ENCODE measurements at places on chromosomes 16 and 17.

- no peak for DNase-seq
These were observed 5.4 kb upstream of the CHRNE start for GRCh38 chr17:4908301-4908700.

GRCh38 chr17:44197980-44198720 is 1.5 kb downstream of the ATXN7L3 start:
- DNase-seq = no peak

DNA sequence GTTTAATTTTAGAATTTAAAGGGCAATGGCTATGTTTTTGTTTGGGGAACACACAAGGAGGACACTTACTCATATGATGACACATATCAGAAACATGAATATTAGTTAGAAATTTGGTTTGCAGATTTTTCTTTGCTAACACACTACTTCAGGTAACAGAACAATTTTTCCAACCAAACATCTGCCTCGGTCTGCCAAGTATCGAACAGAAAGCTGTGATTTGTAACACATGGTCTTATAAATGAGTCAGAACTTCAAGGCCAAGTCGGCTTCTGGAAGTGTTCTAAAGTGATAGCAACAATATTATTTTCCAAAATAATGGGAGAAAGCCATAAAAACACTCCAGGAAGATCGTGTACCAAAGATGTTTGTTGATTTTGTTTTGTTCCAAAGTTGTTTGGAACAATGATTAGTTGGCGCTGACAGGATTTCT is 75.9 kb upstream of the PMFBP1 start:
- no peak for DNase-seq

GRCh38 chr16:66508914-66509496 is 40.9 kb downstream of the TK2 start:
- no peak for DNase-seq

DNA sequence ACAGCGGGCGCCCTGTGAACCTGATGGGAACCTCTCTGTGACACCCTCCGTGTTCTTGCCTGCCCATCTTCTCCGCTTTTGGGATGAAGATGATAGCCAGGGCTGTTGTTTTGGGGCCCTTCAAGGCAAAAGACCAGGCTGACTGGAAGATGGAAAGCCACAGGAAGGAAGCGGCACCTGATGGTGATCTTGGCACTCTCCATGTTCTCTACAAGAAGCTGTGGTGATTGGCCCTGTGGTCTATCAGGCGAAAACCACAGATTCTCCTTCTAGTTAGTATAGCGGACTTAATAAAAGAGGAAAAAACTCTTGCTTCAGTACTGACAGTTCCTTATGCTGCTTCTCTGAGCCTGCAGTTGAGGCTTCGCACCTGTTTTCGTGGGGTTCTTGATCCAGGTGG is 10.5 kb downstream of the CDK5RAP3 start:
- no peak for DNase-seq

GRCh38 chr17:2064520-2064971 is 9.6 kb downstream of the HIC1 start:
- DNase-seq = no peak

DNA sequence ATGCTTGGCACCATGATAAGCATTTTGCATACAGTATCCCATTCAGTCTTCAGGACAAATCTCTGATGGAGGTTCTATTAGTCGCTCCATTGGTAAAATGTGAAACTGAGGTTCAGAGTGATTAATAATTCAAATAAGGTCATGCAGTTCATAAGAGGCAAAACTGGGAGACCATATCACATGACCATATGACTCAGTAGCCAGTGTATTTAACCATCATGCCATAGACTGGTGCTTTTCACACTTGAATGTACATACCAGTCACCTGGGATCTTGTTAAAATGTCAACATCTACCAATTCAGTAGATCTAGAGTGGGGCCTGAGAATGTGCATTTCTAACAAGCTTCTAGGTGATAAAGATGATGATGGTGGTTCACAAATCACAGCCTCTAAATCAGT is 4.3 kb downstream of the ACSM3 start:
- DNase-seq = no peak

DNA sequence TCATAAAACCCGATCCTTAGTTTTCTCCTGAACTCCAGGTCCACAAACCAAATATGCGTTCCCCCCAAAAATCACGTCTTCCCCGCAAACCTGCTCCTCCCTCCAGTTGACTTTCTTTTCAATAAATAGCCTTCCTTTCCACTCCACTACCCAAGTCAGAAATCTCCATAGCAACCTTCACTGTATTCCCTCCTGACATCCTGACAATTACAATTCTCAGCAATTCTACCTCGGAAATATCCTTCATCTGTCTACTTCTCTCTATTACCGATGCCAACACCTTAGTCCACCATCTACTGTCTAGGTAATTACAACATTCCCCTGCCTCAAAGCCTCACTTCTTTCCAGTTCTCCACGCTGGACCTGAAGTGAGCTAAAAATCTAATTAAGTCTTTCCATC is 50.7 kb downstream of the SMURF2 start:
- no peak for DNase-seq

- no peak for DNase-seq
These were observed 3.3 kb upstream of the ABCC3 start for GRCh38 chr17:50631195-50631907.

DNA sequence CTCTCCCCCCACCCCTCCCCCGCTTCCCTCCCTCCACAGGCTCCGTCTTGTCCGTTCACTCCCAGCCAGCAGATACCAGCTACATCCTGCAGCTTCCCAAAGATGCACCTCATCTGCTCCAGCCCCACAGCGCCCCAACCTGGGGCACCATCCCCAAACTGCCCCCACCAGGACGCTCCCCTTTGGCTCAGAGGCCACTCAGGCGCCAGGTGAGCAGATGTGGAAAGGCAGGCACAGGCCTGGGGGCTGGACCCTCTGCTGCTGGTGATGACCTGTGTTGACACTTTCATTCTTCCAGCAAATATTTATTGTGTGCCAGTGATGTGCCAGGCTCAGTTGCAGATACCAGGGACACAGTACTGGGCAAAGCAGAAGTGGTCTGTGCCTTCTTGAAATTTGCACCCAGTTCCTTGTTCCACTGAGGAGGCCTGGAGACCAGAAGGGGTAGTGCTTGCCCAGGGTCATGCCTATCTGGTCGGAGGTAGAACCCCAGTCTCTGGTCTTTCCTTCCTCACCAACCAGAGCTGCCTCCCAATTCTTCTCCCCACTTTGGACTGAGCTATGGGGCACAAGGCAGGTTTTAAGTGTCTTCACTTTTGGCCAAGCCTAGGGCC is 10.3 kb upstream of the ABCC3 start:
- DNase-seq = no peak

DNA sequence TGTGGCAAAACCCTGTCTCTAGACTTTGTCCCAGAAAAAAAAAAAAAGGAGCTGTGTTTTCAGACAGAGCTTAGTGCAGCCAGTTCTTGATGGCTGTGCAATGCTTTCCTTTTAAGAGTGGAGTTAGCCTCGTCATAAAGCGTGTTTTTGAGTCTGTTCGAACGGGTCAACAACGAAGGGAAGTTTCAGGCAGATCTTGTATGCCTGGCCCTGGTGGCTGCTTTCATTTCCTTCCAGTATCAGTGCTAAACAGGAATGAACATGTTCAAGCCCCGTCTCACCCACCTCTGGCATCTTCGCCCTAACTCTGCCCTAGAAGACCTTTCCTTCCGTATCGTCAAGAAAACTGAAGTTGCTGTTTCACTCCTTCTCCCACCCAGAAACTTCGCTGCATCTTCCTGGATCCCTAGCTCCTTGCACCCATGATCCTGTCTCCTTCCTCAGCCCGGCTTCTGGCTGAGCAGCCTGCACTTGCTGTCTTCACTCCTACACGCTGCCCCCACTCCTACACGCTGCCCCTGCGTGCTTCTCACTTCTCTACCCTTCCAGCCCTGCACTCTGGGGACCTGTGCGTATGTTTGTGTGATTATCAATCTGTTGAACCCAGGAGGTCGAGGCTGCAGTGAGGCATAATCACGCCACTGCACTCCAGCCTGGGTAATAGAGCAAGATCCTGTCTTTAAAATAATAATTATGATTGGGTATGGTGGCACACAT is 55.3 kb downstream of the USP10 start:
- DNase-seq = no peak

GRCh38 chr16:84699147-84699711 is 571 bp upstream of the USP10 start:
- no peak for DNase-seq

GRCh38 chr17:64130559-64131001 is 636 bp upstream of the ERN1 start:
- DNase-seq = no peak

DNA sequence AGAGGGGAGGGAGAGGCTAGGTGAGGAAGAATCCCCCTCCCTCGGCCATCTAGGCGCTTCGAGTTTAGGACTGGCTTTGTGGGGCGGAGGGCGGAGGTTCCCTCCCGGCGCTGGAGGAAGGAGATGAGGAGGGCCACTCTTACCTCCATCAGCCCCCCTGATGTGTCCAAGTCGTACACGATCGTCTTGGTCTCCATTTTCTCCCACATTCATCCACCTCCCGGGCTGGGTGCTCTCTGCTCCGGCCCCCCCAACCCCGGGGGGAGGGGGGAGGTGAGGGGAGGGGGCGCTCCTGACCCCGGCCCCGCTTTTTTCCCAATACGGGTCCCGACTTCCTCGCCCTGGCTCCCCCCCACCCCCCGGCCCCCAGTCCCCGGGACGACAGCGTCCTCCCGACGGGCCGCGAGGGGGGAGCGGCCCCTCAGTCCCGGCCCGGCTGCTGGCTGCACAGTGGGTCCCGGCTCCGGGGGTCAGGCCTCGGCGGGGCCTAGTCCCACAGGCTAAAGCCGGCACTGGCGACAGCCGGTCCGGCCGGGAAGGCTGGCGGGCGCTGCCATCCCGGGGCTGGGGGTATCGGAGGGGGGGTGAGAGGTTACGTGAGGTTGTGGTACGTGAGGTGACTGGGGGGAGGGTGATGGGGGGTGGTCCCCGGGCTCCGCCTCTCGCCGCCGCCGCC is 428 bp downstream of the PHF12 start:
- DNase-seq = no peak

DNA sequence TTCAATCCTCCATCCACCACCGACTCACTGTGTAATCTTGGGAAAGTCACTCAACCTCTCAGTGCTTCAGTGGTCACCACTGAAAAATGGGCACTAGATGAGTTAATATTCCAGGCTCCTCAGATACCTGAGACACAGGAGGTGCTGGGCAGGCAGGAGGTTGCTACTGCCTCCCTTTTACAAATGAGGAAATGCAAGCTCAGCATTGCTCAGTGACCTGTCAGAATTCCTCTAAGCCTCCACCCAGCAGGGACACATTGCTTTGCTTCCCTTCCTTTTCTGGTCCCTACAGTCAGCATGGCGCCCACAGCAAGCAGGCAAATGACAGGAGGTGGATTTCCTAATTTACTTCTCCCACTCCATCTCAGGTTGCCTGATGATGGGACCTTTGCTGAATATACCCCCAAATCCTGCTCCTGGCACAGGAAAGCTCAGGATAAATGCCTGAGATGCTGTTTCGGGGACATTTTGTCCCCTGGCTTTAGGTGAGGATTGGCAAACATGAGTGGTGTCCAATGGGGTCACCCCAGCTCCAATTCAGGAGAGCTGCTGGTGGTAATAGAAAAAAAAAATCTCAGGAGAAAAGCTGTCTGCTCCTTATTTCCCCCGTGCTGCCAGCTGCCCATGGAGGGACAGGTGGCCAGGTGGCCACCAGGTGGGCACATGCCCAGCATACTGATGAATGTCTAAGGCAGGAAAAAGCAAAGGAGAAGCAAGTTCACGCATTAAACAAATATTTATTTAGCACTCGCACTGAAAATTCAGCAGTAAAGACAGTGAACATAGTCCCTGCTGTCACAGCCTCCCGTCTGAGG is 5.0 kb upstream of the KRT13 start:
- no peak for DNase-seq

- DNase-seq = no peak
These were observed 29.1 kb downstream of the TRIM16 start for GRCh38 chr17:15654886-15655561.

DNA sequence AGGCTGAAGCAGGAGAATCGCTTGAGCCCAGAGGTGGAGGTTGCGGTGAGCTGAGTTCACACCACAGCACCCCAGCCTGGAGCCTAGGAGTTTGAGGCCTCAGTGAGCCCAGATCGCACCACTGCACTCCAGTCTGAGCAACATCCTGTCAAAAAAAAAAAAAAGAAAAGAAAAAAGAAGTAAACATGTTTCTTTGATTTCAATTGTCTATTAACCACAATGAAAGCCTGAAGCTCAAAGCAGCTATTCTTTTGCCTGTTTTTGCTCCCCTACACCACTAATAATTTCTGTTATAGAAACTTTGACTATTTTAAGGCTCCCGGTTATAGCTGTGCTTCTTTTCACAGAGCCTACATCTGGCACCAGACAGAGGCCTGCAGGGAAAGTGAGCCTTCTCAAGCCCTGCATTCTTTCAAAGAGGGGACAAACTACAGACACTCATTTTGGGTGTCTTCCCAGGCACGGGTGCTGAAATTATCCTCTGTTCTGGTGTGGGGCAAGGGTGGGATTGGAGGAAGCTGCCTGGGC is 14.2 kb upstream of the SLC52A1 start:
- no peak for DNase-seq

- no peak for DNase-seq
These were observed 9.5 kb downstream of the MTMR4 start for GRCh38 chr17:58504826-58505351.

DNA sequence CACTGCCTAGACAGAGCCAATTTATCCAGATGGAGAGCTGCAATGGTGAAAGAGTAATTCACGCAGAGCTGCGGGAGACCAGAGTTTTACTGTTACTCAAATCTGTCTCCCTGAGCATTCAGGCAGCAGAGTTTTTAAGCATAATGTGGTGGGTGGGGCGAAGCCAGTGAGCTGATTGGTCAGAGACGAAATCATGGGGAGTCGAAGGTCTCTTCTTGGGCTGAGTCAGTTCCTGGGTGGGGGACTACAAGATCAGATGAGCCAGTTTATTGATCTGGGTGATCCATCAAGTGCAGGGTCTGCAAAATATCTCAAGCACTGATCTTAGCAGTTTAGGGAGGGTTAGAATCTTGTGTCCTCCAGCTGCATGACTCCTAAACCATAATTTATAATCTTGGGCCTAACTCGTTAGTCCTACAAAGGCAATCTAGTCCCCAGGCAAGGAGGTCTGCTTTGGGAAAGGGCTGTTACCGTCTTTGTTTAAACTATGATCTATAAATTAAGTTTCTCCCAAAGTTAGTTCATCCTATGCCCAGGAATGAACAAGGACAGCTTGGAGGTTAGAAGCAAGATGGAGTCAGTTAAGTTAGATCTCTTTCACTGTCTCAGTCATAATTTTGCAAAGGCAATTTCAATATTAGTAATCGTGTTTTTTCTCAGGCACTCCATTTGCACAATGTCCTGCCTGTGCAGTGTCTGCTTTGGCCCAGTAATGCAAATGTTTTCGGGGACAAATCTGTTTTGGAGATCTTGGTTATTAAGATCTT is 27.0 kb downstream of the PIGL start:
- DNase-seq = no peak

DNA sequence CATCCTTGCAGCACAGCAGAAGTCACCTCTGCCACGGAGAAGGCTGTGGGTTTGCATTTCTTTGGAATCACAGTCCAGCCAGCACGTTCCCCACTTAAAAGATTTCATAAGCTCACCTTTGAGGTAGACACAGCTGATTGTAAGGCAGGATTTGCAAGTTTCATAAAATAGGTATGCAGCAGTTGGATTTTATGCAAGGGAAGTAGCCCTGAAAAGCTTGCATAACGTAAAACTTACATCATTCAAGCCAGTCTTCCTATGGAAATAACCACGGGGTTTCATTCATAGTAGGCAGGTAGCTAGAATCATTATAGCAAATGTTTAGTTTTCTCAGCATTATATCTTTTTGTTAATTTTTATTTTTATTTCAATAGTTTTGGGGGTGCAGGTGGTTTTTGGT is 49.8 kb upstream of the ARHGAP44 start:
- DNase-seq = no peak
